ENCODE measurements at places on chromosomes 1 and 21.

DNA sequence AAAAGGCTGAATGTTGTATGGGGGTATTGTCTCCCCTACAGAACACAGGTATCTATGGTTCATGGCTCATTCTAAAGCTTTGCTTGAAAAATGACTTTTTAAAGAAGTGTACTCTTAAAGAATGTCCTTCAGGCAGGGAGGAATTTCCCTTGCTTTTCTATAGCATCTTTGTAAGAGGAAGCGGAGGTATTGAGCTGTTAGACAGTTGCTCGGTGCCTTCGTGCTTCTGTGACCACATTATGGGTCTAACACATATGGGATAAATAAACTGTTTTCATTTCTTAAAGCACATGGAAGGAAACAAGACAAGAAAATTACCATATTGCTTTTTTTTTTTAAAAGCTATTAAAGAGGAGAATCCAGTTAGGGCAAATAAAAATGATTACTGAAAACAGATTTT lies 182.9 kb downstream of the NTNG1 start:
- no peak overlapping the region for H3K4me3 ChIP-seq
- H3K27me3 ChIP-seq, result no peaks in the 10 kb centered on the region
- no peaks in the 10 kb centered on the region for H3K4me1 ChIP-seq
- no peak for DNase-seq
- no peak overlapping the region for H3K27ac ChIP-seq

- no peaks in the 10 kb centered on the region for H3K4me1 ChIP-seq
- H3K27me3 ChIP-seq, result no peaks in the 10 kb centered on the region
- no peak for DNase-seq
- H3K4me3 ChIP-seq, result no peak overlapping the region
- H3K27ac ChIP-seq, result no peak overlapping the region
Measured at GRCh38 chr1:53473463-53473862, 14.3 kb downstream of the DMRTB1 start.

DNA sequence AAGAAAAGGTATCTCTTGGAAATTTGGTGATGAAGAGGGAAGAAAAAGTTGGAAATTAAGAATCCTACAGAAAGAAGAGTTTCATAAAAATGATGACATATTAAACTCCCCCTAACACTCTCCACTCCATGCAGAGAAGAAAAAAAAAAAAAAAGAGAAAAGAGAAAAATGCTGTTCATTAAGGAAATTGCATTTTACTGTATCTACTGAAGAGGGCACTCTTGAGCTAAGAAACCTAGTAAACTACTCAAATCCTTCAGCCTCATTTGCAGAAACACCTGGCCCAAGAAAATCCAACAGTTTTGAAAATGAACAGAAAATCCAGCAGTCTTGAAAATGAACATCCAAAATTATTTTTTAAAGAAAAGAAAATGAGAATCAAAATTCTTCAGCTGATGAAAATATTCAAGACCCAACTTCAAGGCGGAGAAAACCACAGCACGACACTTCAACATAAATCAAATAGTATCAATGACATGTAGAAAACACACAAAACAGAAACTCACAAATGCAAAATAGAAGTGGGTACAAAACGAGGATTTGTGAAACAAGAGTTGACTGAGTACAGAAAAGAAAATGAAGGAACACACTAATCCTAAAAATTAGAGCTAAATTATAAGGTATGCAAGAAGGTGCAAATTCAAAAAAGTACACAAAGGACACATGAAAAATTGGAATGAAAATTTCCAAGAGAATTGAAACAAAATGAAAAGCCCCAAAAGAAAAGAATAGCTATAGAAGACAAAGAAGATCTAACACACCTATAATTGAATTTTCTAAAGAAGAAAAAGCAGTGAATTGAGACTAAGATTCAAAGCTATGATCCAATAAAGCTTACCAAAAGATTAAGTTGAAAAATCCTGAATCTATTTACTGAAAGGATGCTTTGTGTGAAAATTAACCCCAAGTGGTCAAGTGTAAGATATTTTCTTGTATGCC lies 73.2 kb upstream of the DNAJC6 start:
- no peak overlapping the region for H3K27ac ChIP-seq
- no peaks in the 10 kb centered on the region for H3K4me1 ChIP-seq
- DNase-seq, result no peak
- H3K27me3 ChIP-seq, result no peaks in the 10 kb centered on the region
- no peak overlapping the region for H3K4me3 ChIP-seq

GRCh38 chr1:7717748-7718368 lies 53.2 kb upstream of the VAMP3 start:
- no peak for DNase-seq
- no peaks in the 10 kb centered on the region for H3K36me3 ChIP-seq
- H3K4me1 ChIP-seq, result no peaks in the 10 kb centered on the region
- no peak overlapping the region for H3K27ac ChIP-seq

DNA sequence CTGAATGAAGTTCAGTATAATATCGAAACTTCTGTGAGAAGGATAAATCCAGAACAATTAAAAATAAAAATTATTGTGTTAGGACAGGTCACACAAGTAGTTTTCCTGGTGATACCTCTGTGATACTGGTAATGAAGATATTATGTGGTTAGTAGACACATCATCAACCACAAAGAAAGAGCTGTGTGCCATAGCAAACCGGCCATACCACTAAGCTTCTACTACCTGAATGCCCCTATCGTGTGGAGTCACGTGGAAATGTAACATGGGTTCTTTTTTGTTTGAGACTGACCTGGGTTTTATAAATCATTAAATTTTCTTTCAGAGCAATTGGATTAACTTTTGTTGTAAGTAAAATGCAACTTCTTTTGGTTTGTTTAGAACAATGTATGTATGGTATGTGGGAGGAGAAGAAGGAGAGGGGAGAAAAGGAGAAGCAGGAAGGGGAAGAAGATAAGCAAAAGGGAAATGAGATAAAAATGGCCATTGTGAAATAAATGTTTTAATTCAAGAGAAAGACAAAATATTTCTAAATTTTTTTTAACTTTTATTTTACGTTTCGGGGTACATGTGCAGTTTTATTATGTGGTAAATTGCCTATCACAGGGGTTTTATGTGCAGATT lies 58.2 kb upstream of the LRRC8B start:
- no peak overlapping the region for H3K27ac ChIP-seq
- peaks cover 3% of the 10 kb centered on the region for H3K27me3 ChIP-seq
- H3K4me1 ChIP-seq, result no peaks in the 10 kb centered on the region

- no peaks in the 10 kb centered on the region for H3K4me1 ChIP-seq
- DNase-seq, result no peak
- H3K4me3 ChIP-seq, result no peak overlapping the region
- H3K36me3 ChIP-seq, result no peaks in the 10 kb centered on the region
- H3K27me3 ChIP-seq, result no peaks in the 10 kb centered on the region
Measured at GRCh38 chr21:45950740-45951515, 30.6 kb upstream of the COL6A1 start.

GRCh38 chr1:89725011-89725370 lies 92.1 kb downstream of the LRRC8C start:
- peaks cover 21% of the 10 kb centered on the region for H3K4me1 ChIP-seq
- no peak for DNase-seq
- H3K27ac ChIP-seq, result no peak overlapping the region
- no peak overlapping the region for H3K4me3 ChIP-seq

DNA sequence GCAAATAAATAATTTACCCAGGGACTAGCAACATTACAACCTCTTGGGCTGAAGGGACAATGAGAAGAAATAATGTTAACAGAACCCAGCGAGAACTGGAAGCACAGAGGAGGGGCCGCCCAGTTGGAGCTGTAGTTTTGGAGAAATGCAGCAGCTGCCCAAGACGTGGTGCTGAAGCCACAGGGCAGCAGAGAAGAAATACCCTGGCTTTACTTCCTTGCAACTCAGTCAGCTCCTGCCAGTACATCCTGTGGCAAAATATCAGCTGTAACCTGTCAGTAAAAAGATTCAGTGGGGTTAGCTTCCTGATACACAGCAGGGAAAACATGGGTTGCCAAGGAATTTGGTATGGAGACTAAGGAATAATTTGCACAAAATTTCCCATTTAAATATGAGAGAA lies 283.6 kb upstream of the USP25 start:
- H3K36me3 ChIP-seq, result no peaks in the 10 kb centered on the region
- no peak for DNase-seq
- no peak overlapping the region for H3K4me3 ChIP-seq
- no peak overlapping the region for H3K27ac ChIP-seq

DNA sequence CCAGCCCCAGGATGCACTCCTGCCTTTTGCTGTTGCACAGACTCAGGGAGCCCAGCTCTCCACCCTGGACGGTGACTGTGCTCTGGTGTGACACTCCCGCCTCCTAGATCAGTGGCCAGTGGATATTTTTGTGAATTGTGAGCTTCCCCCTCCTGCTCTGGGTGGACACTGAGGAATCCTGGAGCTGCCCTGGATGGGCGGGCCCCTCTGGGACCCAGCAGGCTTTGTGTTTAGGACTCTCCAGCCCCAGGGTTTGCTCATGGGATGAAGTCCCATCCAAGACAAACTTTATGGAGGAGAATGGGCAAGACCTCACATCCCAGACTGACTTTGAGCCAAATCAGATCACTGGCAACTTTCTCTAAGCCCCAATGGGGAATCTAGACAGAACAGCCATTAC lies 16.1 kb downstream of the SLC6A9 start:
- H3K36me3 ChIP-seq, result no peaks in the 10 kb centered on the region
- no peak for DNase-seq
- no peak overlapping the region for H3K27ac ChIP-seq
- H3K27me3 ChIP-seq, result no peaks in the 10 kb centered on the region
- no peak overlapping the region for H3K4me3 ChIP-seq

Data from effector memory CD4-positive, alpha-beta T cell (primary cell).